Vagina (tissue), 2 donors: ENCODE measurements at places on chromosomes 3 and 15.

- no peak for DNase-seq
Measured at GRCh38 chr15:89308236-89308635, 26.4 kb downstream of the POLG start.

- DNase-seq, result no peak
Measured at GRCh38 chr15:33309602-33310276, 1.0 kb upstream of the RYR3 start.

- no peak for DNase-seq
Measured at GRCh38 chr3:17310983-17311382, 426.2 kb downstream of the PLCL2 start.

DNA sequence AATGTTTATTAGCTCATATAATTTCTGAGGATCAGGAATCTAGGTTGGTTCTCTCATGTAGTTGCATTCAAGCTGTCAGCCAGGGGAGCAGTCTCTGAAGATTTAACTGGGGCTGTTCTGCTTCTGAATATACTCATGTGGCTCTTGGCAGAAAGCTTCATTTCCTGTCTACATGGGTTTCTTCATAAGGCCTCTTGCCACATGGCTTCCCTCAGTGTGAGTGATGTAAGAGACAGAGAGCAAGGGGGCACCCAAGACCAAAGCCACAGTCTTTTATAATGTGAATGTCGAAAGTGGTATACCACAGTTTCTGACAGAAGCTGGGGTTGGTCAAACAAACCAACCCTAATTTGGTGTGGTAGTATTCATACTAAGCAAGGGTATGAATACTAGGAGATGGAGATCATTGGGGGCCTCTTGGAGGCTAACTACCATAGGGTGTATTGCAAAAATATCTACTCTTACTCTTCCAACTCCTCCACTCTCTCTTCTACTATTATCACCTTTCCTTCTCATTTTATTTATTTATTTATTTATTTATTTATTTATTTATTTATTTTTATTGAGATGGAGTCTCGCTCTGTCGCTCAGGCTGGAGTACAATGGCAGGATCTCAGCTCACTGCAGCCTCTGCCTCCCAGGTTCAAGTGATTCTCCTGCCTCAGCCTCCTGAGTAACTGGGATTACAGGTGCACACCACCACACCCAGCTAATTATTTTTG, 123.8 kb downstream of the B3GALNT1 start:
- no peak for DNase-seq
